ENCODE measurements at places on chromosomes 2 and 18.

DNA sequence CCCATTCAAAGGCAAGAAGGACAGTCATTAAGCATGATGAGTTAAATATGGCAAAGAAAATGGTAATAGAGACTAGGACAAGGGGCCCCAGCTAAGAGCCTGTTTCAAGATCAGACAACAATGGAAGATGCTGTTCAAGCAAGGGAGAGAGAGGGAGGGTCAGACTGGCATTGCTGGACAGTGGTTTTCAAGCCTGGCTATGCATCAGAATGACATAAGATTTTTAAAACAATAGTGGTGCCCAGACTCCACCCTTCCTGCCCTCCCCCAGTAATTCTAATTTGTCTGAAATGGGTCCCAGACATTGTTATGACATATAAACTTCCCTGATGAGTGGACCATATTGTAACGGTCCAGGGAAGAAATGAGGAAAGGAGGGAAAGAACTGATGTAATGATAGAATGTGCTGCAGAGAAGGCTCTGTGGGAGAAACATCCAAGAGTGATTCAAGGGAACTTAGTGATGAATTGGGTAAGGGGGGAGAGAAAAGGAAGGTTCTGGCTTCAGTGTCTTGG lies 112.9 kb upstream of the TRIB2 start:
- DNase-seq = no peak

- peak; percentile 79 for DNase-seq
Measured at GRCh38 chr2:125745514-125745913, 910.4 kb upstream of the GYPC start.

DNA sequence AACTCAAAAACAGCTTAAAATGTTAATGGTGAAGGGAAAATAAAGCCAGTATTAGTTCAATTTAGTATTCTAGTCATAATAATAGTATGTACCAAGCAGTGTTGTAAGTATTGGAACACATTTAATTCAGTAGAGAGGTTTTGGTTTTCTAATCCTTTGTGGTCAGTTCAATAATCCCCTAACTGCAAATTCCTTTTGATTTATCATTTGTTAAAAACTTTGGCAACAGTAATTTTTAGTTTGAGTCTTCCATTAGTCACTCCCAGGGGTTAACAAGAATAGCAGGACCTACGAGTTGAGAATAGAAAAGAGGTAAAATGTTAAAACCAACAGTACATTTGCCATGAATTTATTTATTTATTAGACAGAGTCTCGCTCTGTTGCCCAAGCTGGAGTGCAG lies 10.7 kb downstream of the MRPL44 start:
- no peak for DNase-seq

DNA sequence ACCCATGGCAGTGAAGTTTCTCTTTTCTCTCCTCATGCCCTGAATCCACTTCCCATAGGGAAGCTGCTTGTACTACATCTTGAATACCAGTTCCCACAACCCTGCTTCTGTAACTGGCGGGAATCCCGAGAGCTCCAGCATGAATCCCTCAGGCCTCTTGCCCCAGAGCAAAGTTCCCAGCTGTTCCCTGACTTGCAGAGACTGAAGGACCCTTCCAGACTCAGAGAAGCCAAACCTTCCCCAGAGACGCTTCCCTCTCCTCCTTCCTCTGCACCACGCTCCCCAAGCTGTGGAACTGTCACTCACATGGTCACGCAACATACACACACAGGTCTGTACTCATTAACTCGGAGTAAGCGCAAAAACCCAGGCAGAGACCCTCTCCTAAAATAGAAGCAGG lies 26.4 kb downstream of the TRAPPC12 start:
- no peak for DNase-seq

GRCh38 chr18:59220784-59221765 lies 1.1 kb downstream of the GRP start:
- no peak for DNase-seq

DNA sequence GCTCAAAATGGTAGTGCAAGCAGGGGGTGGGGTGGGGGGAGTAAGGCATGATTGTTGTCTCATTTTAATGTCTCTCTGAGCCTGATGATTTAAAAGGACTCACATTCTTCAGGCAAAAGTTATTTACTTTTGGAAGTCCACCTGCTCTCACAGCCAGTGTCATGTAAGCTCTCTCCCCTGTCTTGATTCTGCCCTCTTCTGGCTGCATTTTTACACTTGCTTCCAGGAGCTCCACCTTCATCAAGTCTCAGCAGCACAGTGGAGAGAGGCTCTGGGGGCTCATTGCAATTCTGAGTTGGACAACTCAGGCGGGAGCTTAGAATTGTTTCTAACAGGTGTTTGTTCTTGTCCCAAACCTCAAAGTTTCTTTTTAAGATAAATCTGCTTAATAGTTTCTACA lies 39.2 kb downstream of the GNAL start:
- peak; percentile 8 for DNase-seq

DNA sequence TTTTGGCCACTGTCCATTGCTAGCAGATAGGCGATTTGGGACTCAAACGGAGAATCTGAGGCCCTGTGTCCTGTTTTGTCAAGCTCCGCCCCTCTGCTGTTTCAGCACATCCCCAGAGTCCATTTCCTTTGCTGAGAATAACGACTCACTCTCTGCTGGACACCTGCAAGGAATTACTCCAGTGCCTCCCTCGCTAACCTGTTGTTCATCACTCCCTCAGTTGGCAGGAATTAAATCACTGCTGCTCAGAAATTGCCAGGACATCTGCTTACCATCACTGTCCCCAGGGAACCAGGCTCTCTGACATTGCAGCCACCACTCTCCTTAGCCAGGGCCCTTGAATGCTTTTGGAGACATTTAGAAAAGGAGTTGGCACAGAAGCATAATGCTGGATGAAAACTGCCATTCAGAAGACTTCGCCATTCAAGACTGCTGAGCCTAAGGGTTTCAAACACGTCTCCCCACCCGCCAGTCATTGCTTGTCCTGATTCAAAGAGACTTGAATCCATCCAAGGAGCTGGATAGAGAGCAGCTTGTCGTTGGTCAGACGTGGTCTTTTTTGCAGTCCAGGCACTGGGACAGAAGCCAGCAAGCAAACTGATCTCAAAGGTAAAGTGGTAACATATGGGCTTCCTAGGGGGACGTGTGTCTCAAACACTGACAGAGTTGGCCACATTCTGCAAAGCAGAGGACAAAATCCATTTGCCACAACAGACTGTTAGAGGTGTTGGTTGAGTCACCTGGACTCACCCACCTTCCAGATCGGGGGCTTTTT lies 155.3 kb downstream of the UXS1 start:
- DNase-seq = no peak

GRCh38 chr18:26468931-26469340 lies 79.4 kb downstream of the KCTD1 start:
- DNase-seq = peak; percentile 53

DNA sequence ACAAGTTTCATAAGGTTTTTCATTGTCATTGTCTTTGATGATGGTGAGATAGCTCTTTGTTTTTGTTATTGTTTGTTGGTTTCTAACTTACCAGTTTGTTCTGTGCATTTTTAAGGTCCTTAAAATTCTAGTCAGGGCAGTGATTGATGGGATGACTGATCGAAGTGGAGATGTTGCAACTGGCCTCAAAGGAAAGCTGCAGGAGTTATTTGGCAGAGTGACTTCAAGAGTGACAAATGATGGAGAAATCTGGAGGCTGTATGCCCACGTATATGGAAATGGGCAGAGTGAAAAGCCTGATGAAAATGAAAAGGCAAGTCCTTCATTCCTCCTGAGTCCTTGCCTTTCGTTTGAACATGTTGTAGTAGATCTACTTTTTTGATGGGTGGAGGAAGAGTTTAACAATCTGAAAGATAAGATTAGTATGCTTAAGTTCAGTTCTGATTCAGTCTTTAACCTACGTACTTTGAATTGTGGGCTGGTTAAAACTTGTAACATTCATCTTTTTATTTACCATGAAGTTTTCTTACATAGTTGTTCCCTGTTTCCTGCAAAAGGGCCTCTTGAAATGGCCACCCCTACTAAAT lies 135.8 kb upstream of the LTBP1 start:
- no peak for DNase-seq

DNA sequence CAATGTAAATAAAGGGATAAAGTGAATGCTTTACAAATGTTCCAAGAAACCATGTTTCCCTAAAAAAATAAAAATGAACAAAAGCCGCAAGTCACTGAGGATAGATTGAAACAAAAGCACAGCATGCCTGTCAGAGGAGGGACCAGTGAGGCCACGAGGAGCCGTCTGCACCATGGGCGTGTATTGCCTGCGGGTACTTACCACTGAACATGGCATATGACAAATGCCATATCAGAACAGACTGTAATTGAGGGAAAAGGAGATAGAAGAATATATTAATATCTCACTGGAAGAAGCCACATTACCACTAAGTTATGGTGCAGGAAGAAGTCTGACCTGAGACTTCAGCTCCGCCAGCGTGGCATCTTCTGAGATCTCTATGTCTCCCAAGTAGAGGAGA lies 75.8 kb downstream of the USP40 start:
- no peak for DNase-seq

DNA sequence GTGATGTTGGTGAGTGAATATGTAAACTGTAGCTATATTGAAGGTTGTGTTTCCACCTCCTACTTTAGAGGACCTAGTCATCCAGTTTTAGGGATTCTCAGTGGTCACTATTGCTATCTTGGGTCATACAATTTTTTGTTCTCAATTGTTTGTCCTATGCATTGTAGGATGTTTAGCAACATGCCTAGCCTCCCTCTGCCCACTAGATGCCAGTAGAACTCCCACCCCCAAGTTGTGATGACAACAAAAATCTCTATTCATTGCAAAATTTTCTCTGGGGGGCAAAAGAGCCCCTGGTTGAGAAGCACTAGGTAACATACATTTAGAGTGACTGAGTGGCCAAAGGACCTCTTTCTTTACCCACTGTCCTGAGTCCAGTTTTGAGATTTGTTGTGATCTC lies 87.3 kb downstream of the LRRTM4 start:
- peak; percentile 2 for DNase-seq

DNA sequence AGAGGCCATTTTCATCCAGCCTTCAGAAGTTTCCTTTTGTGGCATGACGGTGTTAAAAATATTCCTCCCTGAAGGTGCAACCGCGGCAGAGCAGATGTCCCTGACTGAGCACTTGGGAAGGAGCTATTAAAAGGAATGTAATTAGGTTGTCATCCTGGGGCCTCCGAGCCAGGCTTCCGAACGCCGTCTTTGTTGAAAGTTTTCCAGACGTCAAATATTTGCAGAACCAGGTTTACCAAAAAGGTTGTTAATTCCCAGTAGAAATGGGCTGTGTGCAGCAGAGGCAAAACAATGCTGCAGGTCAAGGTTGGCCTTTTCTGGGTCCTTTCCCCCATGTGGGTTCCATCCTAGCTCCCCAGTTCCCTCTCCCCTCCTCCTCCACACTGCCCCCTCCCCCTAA lies 110.0 kb upstream of the STPG4 start:
- no peak for DNase-seq

DNA sequence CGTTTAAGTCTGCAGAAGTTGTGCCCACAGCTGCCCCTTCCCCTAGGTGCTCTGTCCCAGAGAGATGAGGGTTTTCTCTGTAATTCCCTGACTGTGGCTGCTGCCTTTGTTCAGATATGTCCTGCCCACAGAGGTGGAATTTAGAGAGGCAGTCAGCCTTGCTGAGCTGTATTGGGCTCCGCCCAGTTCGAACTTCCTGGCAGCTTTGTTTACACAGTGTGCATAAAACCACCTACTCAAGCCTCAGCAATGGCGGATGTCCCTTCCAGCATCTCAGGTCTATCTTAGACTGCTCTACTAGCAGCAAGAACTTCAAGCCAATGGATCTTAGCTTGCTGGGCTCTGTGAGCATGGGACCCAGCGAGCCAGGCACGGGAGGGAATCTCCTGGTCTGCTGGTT lies 48.1 kb downstream of the LHCGR start:
- no peak for DNase-seq

- DNase-seq = peak; percentile 85
Measured at GRCh38 chr2:207746131-207746530, 23.6 kb downstream of the FZD5 start.

DNA sequence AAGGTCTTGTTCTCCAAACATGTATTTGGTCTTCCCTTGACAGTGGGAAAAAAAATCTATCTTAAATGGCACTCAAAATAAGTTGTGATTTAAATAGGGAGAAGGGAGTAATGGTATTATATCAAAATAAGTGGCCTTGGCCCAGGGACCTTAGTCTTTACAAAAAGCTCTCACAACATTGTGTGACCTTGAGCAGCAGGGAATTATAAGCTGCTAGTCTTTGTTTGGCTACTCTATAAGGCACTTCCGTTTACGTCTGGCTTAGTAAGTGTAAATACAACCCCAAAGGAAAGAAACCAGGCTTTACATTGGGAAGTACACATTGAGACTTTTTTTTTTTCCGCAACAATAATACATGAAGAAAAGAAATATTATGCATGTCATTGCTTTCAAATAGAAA lies 734.0 kb upstream of the LINC00305 start:
- no peak for DNase-seq

DNA sequence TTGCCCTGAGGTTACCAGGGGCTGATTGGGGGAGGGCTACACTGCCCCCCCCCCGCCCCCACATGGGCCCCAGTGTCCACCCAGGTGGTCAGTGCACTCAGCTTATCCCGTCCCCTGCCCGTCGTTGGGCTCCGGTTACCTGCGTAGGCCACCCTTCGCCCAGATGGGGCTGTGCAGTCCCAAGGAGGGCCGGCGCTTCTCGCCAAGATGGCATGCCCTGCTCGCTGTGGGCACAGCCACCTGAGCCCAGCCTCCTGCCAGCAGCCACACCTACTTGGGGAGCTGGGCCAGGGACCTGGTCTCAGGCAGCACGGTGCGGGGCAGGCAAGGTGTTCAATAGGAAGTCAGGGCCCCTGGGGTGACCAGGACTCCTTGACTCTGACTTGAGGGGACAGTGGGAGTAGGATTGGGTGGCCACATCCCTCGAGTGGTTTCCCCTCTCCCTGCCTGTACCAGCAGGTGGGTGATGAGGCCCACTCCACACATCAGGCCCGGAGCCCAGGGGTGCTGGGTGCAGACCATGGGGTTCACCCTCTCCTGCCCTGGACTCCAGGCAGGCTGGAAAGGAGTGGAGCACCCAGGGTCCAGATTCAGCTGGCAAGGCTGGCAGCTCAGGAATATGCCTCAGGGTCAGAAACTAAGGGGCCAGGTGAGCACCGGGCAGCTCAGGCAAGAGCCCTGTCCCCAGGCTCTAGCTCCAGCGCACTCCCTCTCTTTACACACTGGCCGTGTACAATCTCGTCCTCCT lies 170.3 kb downstream of the GLI2 start:
- no peak for DNase-seq

- no peak for DNase-seq
Measured at GRCh38 chr2:95034221-95034620, 8.7 kb downstream of the MAL start.

- no peak for DNase-seq
Measured at GRCh38 chr2:111017909-111018308, 102.8 kb upstream of the BCL2L11 start.
